ENCODE measurements at places on chromosomes 2 and 18.

DNA sequence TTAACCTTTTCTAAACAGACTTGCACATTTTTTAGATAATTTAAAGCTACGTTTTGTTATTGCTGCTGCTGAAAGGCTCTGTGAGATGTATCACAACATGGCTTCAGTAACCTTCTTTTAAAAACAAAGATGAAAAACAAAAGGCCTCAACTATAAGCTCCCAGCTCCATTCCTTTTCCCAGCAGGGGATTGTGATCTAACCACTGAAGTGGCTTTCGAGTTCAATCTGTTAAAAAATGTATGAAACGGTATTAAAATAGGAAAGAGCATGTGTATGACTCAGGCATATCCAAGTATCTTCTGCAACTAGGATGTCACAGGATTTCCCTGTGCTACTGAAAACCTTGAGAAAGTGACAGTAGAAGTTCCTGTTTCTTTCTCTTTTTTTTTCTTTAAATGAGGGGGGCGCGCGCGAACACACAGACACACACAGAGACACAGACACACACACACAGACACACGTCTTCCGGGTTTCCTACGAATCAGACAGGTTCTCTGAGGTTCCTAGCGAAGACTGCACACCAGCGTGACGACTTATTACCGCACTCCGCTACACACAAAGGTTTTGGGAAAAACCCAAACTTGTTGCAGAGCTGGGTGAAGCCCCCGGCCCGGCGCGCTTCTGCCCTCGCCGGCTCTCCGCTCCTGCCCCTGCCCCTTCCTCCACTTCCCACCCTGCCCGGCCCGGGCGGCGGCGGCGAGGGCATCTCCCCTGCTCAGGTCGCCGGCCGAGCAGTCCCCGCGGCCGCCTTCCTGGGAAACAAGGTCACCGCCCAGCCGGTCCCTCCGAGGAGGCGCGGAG, 86.8 kb downstream of the RBMS1 start:
- peak; percentile 87 for DNase-seq

GRCh38 chr18:4599312-4599711, 144.2 kb upstream of the DLGAP1 start:
- DNase-seq = no peak

- no peak for DNase-seq
These were observed 26.6 kb downstream of the PTPN18 start for GRCh38 chr2:130382313-130382917.

DNA sequence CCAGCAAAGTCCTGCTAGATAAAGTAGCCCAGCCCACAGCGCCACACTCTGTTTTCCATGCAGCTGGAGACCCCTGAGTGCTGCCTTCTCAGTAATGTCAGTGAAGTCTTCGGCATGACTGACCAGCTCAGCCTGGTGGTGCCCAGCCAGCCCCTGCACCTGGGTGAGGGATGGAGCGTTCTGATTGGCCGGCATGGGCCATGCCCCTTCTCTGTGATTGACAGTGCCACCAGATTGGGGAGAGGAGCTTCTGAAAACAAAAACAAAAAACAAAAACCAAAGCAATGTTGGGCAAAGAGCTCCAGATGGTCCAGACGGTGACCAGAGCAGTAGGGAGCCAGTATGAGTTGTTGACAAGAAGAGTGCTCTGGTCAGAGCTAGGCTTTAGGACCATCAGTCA, 122.6 kb downstream of the DYSF start:
- DNase-seq = no peak

DNA sequence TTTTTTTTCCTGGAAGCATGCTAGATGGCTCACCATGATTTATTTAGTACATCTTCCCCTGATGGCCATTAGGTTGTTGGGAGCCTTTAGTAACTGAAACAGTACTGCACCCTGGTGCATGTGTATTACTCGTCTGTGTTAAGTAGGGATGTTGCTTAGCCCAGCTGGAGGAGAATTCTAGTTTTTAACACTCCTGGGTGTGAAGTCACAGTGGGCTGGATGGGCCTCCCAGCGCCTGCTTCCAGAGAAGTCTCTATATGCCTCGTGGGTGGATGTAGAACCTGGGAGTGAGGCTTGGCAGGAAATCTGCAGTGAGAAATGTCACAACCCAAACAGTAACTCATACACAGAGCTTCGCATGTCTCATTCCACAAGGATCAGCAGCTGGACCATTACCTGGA, 28.9 kb upstream of the NT5DC4 start:
- DNase-seq = peak; percentile 24

- DNase-seq = no peak
These were observed 39.1 kb downstream of the CUL3 start for GRCh38 chr2:224545884-224546644.

GRCh38 chr18:45518311-45519155, 96.7 kb upstream of the SLC14A2 start:
- DNase-seq = no peak

DNA sequence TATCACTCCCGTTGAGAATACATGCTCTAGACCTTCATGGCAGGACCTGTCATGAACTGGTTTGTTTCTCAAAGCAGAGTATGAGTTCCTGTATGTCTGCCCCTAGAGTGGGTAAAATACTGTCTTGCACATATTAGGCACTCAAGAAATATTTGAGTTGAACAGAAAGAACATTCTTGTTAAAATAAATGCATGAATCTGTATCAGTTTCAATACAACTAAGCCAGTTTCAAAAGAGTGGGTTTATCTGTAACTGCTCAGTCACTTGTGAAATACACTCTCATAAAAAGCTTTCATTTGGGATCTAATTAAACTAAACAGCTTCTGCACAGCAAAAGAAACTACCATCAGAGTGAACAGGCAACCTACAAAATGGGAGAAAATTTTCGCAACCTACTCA, 69.2 kb downstream of the RFTN2 start:
- DNase-seq = no peak
